ENCODE measurements at places on chromosomes 1 and 21.

GRCh38 chr21:42112857-42113256 is 41.7 kb downstream of the UMODL1 start:
- DNase-seq: no peak

- DNase-seq: no peak
Measured at GRCh38 chr1:17423781-17424245, 15.7 kb downstream of the RCC2 start.

DNA sequence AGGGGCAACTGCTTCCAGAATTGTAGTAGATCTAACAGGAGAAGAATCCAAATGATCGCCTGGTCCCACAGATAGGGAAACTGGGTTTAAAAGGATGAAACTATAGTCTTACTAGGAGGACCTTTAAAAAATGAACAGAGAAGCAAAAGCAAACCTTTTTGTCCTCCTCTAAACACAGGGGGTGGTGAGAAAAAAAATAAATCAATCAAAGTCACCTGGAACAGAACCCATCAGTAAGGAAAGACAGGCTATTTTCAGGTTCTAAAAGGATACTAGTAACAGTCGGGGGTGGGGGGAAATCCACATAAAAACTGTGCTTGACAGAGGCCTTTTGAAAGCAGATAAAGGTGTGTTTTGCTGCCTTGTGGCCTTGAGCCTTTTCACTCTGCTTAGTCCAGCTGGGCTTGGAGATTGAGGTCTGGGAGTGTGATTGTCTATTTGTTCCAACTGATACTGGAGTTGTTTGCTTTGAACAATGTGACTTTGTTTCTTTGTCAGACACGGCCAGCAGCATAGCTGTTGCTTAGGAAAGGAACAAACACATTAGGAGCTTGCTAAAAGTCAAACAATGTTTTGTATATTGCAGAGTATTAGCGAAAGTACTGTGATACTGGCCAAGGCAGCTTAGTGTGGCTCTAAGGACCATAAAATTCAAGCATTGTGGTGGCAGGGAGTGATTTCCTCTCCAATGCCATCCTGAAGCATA is 141.1 kb upstream of the IRF2BP2 start:
- DNase-seq: no peak

- DNase-seq: no peak
Measured at GRCh38 chr1:221206076-221206475, 326.8 kb downstream of the HLX start.

GRCh38 chr1:225453797-225454648 is 26.2 kb upstream of the LBR start:
- DNase-seq: no peak

DNA sequence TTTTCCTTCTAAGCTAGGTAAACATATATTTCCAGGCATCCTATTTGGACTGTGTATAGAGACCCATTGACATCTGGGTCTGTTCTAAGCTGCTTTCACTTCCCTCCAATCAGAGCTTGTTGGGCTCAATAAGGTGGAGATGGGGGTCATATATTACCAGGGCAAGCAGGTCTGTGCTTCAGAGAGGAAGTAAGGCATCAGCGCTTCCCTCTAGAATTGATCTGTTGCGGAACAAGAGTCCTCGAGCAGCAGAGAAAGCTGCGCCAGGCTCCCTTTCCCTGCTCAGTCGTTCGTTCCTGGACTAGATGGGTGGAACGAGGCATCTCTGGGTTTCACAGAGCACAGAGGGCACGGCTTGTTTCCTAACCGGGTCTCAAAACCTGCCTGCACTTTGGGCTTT is 63.5 kb downstream of the DISC1 start:
- no peak for DNase-seq

DNA sequence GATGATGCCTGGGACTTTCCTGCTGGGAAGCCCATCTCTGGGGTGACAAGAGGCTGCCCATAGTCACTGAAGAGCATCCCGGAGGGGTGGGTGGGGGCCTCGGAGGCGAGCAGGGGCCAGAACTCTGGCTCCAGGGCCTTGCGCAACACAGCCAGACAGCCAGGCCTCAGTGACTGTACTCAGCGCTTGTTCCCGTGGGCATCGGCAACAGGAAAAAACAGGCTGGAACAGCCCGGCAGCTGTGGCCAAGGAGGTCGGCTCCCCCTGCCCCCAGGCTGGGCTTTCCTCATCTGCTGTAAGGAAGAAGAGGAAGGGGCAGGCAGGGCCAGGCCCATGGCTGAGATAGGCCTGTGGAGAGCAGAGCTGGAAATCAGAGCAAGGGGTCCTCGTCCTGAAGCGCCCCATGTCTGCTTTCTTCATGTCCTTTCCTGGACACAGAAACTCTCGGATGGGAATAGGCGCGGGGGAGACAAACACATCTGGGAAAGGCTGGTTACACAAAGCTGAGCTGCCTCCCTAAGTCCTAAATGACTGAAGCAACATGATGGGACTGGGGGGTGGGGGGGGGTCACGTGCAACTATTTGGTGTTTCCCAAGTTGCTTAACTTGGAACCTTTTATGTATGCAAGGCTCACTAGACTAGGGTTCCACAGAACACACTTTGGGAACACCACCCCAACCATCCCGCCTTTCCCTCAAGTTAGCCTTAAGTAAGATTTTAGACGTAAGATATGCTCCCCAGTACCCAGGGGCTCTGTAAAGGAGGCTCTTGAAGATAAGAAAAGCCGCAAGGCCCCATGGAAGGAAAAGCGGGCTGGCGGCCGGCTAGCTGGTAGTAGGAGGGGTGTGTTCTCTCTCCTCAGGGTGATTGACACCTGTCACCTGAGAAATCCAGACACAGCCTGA is 30.7 kb downstream of the HSPG2 start:
- DNase-seq: no peak

GRCh38 chr1:100219883-100220282 is 29.8 kb downstream of the DBT start:
- DNase-seq: no peak

DNA sequence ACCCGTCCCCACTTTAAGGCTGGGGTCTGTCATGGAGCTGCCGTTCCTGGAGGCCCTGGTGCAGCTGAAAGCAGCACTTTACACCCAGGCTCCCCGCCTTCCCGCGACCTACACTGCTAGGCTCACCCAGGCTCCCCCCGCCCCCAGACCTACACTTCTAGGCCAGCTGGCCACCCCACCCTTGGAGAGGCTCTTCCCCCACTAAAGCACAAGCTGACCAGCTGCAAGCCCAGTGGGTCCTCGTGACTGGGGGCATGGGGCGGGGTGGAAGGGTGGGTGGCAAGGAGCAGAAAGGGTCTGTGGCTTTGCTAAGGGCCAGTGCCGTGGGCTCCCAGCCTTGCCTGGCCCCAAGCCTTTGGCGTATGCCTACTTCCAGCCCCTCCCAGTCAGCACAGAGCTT is 9.7 kb upstream of the ARHGEF16 start:
- DNase-seq: no peak

DNA sequence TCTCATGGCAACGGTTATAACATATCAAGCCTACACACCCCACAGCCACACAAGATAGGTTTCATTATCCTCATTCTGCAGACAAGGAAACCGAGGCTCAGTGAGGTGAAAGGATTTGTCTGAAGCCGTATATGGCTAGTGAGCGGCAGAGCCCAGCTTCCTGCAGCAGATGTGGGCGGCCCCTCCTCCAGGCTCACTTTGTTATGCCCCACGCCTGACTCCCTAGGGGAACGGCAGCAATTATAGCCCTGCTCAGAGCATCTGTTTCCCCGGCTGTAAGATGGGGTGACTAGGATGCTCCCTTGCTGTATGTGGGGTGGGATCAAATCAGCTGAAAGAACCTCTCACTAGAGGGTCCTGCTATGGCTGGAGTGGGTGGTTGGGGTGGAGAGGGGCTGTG is 22.1 kb downstream of the GRHL3 start:
- no peak for DNase-seq

GRCh38 chr1:165849353-165850133 is 22.1 kb downstream of the UCK2 start:
- no peak for DNase-seq

- DNase-seq: no peak
Measured at GRCh38 chr21:37224861-37225839, 42.0 kb downstream of the VPS26C start.
